ENCODE measurements at places on chromosomes 5 and 9.

DNA sequence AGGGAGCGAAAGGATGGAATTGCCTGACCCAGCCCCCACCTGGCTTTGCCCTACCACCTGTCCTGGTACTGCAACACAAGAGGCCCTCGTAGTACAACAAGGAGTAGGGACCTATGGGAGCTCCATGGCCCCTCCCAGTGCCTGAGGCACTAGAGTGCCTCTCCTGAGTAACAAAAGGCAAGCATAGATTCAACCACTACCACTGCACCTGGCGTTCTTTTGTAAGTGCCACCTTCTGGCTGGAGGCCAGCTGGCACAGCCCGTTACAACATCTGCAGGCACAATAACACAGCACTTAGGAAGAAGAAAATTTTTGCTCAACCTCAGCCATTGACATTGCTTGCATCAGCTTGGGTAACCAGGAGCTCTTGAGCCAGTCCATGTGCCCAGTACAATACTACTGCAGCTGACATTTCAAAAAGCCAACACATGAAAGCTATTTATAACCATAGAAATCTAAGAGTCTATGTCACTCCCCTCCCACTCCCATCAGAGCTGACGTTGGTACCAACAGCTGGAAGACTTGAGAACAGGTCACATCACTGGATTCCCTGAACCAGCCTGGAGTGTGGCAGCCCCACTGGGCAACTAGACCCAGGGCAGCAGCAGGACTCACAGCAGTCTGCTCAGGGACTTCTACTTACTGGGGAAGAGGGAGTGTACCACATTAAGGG, 17.7 kb upstream of the FAM174A start:
- DNase-seq: no peak

GRCh38 chr9:91770229-91770628, 179.8 kb downstream of the ROR2 start:
- no peak for DNase-seq

GRCh38 chr9:108439947-108440346, 415.8 kb downstream of the ACTL7B start:
- no peak for DNase-seq

DNA sequence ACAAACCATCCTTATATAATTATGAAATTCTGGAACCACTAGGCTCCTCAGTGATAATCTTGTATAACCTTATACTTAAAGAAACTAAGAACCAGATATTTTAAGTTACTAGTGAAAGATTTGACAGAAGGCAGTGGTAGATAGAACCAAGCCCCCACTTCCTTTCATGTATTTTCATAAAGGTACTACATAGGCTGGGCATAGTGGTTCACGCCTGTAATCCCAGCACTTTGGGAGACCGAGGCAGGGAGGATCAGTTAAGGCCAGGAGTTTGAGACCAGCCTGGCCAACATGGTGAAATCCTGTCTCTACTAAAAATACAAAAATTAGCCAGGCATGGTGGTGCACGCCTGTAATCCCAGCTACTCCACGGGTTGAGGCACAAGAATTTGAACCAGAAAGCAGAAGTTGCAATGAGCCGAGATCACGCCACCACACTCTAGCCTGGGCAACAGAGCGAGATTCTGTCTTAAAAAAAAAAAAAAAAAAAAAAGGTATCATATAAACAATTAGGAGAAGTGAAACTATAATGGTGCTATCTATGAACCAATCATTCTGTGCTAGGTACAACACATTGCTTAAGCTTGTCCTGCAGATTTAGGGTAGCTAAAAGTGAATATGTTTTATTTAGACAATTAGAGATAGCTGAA, 27.9 kb upstream of the DTWD2 start:
- DNase-seq: no peak

DNA sequence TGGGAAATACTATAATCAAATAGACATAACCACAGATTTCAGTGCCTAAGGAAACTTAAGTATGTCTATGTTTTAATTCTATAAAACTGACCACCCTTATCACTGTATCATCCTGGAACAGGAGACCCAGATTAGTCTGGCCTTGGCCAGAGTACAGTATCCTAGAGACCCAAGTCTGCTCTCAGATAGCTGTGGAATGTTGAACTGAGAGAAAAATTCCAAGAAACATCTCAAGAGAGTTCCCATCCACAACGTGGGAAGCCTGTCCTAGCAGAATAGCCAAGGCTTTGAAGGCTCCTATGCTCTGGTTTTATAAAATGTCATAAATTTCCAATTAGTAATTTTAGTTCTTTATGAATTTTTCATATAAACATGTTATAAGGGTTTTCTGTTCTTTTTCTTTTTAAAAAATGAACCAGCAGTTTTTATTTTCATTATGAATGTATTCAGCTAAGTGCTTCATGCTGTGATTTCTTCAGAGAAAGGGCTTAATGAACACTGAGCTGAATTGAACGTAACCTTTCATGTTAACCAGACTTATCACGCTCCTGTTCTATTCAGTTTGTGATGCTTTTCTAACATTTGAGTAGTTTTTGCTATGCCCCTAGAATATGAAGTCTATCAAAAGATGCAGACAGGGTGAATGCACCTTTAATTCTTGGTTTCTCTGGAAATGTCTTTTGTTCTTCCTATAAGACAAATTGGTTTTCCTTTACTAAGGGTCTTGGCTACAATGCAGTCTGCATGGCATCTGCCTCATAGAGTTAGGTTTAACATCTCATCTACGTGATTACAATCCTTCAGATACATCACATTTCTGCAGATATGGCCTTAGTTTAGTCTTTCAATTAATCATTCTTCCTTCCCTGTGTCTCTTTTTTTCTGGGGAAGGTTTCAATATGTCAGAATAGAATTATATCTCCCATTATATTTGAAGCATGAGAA, 230.8 kb downstream of the CYLC2 start:
- DNase-seq: no peak

- DNase-seq: no peak
Observed at GRCh38 chr5:11563822-11564221, 340.4 kb downstream of the CTNND2 start.

GRCh38 chr9:113876151-113876992, at the start of gene ZNF618:
Gene ZNF618, plus strand, starts transcription at chr9:113876309. Its CDS starts 72 bp downstream, at chr9:113876381.
- no peak for DNase-seq

GRCh38 chr5:174284873-174285272, 239.4 kb downstream of the NSG2 start:
- DNase-seq: no peak

- DNase-seq: no peak
Observed at GRCh38 chr9:95171001-95171400, 146.5 kb downstream of the FANCC start.

DNA sequence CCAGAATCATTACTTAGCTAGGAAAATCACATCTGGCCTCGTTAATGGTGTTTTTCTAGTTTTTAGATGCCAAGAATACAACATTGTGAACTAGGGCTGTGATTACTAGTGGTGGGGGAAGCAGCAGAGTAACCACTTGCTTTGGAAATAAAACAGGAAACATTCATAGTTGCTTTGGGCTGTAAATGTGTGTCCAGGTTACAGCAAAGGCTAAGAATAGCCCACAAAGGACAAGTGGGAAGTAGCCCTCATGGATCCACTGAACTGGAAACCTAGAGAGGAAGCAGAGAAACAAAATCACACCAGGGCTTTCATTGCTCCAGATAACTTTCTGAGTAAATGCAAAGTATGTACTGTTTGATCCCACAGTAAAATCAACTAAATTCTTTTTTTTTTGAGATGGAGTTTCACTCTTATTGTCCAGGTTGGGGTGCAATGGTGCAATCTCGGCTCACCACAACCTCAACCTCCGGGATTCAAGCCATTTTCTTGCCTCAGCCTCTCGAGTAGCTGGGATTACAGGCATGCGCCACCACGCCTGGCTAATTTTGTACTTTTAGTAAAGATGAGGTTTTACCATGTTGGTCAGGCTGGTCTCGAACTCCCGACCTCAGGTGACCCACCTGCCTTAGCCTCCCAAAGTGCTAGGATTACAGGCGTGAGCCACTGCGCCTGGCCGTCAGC, 56.2 kb upstream of the TNFSF15 start:
- DNase-seq: no peak

DNA sequence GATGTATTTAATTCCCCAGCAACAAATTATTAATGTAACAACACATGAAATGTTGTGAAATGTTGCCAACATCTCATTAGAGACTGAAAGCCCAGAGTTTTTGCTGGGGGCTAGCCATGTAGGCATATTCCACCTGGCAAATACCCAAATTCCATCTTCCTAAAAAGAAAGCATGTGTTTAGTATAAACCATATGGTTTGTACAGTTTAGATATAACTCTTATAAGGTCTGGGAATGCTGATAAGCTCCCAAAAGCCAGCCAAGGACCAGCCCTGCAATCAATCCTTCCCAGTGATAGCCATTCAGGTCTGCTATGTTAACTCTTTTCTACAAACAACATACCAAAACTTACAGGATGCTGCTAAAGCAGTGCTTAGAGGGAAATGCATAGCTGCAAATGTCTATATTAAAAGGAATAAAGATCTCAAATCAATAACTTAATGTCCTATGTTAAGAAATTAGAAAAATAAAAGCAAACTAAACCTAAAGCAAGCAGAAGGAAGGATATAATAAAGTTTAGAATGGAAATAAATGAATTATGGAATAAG, 158.9 kb downstream of the AUH start:
- DNase-seq: no peak

GRCh38 chr5:149581931-149582768, 852 bp downstream of the ARHGEF37 start:
- no peak for DNase-seq

- no peak for DNase-seq
Observed at GRCh38 chr9:16485575-16486321, 384.7 kb downstream of the BNC2 start.

- no peak for DNase-seq
Observed at GRCh38 chr5:39461007-39461682, 36.4 kb upstream of the DAB2 start.

DNA sequence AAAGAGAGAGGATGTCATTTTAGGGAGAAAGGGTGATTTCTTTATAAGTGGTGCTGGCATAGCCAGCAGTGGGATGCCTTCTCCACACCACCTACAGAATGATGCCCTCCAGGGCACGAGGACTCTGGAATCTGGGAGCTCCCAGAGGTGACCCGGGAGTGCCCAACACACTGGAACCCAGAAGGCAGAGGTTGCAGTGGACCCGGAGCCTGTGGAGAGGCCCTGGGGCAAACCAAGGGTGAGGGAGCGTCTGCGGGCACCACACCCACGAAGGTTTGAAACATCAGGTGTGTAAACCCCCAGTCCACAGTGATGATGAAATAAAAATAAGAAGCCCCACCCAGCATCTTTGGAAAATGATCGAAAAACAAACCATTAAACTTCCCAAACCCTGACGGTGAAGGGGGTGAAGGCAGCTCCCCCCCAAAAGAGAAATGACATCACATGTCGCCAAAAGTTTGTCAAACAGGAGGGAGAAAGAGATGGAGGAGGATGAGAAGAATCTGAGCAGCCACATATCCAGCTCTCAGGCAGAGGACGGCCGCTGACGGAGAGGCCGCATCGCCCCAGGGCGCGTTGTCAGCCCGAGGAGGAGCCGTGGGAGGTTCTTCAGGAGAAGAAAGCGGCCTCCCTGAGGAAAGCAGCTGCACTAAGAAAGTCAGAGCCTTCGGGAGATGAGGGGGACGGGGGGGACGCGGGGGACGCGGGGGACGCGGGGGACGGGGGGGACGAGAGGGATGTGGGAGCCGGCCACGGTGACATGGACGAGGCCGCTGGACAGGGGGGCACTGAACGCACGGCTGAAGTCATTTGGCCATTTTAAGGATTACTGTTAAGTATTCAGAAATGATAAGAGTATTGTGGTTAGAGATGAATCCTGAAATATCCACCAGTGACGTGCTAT, 43.1 kb upstream of the NSMF start:
- no peak for DNase-seq

DNA sequence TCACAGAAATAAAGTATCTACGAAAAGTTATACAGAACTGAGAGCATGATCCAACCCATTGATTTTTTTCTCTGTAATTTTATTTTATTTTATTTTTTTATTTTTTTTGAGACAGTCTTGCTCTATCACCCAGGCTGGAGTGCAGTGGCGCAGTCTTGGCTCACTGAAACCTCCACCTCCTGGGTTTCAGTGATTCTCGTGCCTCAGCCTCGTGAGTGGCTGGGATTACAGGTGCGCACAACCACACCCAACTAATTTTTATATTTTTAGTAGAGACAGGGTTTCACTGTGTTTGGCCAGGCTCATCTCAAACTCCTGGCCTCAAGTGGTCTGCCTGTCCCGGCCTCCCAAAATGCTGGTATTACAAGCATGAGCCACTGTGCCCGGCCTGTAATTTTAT, 107.3 kb downstream of the VPS13A start:
- no peak for DNase-seq

DNA sequence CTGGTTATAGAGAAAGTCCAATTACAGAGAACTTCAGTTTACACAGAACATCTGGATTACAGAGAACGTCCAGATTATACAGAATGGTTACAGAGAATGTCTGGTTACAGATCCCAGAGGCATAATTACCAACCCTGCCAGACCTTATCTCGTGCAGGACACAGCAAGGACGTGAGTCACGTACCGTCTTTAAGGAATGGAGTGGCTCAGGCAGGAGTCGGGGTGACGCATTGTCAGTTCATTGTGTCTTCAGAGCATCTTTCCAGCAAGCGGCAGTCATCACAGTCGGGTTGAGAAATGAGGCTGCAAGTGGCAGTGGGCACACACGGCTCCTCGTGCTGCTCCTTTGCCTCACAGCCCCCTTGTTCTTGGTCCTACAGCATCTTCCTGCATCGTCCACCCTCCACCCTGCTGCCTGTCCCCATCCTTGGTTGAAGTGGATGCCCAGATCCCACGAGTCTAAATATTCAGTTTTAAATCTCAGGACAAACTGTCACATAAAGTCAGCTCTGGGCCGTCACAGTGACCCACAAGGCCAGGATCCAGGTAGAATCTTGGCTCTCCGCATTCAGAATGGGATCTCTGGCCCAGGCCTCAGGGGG, 30.0 kb upstream of the SLC6A19 start:
- no peak for DNase-seq

DNA sequence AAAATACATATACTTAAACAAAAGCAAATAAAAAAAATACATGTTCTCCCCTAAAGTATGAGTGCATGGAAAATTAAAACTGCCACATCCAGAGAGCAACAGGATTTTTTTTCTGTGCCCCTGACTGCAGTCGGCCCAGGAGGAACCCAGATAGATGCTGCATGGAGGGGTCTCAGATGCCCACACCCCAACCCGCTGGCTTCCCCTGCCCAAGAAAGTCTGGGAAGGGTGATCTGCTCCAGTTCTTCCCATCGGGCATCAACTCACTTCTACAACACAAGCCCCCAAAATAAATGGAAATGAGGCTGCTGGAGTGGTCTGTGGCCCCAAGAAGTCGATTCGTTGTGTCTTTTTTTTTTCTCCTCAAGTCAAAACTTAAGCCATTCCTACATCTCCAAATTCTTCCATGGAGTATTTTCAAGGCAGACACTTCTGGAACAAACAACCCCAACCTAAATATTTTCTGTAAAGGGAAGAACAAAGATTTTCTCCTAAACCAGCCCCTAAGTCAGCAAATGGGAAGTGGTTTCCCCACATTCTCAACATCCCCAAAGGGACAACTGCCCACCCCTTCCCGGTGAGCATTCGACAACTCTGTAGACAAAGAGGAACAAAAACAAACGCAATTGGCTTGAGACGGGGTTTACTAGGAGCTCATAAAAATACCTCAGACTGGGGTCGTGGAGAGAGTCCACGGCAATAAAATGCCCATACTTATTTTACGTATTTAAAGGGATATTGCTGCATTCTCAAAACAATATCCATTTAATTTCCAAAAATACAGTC, 46.7 kb downstream of the ROR2 start:
- no peak for DNase-seq

GRCh38 chr5:1187234-1187949, 14.0 kb upstream of the SLC6A19 start:
- no peak for DNase-seq

Measured in activated CD8-positive, alpha-beta memory T cell treated with anti-CD3 and anti-CD28 coated beads, Interleukin-2, amount 10 ng/mL, durations not matched to agents 7 days and 5 days (primary cell).